ENCODE measurements at places on chromosomes 4 and X.
A peak's percentile ranks its signal among the peaks of the same experiment; 100 is the strongest.

DNA sequence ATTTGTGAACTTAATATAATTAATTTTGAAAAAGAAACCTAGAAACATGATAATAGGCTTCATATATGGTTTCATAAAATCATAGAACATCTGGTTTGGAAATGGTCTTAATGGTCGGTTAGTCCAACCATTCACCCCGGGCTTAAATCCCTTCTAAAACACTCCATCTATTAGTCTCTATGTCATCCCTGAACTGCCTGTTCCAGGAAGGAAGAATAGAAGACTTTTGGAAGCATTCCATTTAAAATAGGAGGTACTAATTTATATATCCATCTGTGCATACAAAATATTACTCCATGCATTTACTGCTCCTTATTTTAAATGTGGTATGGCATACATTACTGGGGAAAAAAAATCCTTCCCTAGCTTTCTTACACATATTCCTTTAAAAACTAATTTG, 262.2 kb upstream of the DDX53 start:
- no peak for DNase-seq

GRCh38 chrX:135436966-135437866, 15.5 kb downstream of the SMIM10L2A start:
- no peak for DNase-seq

- DNase-seq, result peak; percentile 41
These were observed 184.1 kb downstream of the MID1IP1 start for GRCh38 chrX:38985375-38985774.

GRCh38 chrX:20829665-20830491, 544.3 kb upstream of the CNKSR2 start:
- DNase-seq, result peak; percentile 25

DNA sequence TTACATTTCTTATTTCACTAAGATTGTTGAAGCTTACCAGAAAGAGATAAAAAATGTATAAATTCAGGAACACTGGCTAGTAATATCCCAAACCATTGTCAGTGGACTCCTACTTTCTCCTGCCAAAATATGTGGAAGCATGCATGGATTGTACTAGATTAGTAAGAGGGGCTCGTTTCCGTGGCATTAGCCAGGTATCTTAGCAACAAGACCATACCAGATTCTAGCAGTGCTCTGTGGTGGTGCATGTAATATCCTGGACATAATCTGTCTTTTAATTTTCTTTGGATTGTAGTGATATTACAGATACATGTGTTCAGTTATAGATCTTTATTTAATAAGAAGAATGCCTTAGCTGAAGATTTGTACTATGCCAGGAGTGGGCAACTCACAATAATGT, 371.9 kb upstream of the PITX2 start:
- no peak for DNase-seq

DNA sequence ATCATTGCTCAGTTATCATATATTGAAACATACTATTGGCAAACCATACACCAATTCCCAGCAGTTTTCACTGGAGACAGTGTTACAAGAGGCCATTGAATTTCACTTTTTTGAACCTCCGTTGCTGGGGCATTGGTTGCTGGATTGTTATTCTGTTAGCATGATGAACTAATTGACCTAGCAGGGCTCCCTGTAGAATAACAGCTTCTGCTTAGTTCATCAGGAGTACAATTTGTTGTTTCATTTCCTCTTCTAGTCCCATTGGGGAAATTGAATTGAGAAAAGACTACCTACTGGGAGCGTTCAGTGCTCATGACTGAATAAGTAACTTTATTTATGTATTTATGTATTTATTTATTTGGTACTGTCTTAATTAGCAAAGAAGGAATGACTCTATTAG, 151.6 kb downstream of the SLIT2 start:
- no peak for DNase-seq

All from GM23248 (cell line).